Epithelial cell of proximal tubule (primary cell): ENCODE measurements at places on chromosomes 7 and 10. TPM values are rescaled to one million over a fixed set of nuclear protein-coding genes. Genes with fewer than 3 reads are reported as not detected.

- no peak for DNase-seq
Observed at GRCh38 chr10:60820093-60820754, 41.9 kb downstream of the CDK1 start.

DNA sequence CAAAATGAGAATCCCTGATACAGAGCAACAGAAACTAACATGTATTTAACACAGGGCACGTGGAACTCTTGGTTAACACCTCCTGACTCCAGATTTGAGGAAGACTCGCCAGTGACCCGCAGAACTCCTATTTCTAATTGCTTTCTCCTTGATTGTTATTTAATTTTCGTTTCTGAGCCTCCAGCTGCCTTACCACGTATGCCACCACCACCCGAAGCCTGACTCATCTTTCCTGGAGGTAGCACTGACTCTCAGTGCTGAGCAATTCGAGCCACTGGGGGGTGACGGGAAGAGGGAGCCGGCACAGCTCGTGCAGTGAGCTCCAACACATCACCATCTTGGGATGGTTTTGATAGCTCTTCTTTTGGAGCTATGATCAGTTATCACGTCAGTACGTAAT lies 273.9 kb upstream of the MGMT start:
- DNase-seq, result no peak

- DNase-seq, result no peak
Observed at GRCh38 chr7:22234227-22234626, 122.7 kb downstream of the RAPGEF5 start.

DNA sequence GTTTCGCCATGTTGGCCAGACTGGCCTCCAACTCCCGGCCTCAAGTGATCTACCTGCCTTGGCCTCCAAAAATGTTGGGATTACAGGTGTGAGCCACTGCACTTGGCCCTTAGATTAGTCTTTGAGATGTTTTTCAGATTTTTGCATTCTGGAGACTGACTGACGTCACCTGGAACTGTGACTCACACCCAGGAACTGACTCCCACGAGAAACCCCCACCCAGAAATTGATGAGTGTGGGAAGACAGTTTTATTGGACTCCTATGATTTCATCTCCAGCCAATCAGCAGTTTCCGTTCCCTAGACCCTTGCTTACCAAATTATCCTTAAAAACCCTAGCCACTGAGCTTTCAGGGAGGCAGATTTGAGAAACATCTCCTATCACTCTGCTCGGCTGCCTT lies 867.3 kb downstream of the TYW1 start:
- no peak for DNase-seq

- DNase-seq, result peak; percentile 71
Observed at GRCh38 chr10:44696496-44696895, 214.6 kb upstream of the TMEM72 start.

- no peak for DNase-seq
Observed at GRCh38 chr7:84829719-84830118, 357.1 kb downstream of the SEMA3D start.

DNA sequence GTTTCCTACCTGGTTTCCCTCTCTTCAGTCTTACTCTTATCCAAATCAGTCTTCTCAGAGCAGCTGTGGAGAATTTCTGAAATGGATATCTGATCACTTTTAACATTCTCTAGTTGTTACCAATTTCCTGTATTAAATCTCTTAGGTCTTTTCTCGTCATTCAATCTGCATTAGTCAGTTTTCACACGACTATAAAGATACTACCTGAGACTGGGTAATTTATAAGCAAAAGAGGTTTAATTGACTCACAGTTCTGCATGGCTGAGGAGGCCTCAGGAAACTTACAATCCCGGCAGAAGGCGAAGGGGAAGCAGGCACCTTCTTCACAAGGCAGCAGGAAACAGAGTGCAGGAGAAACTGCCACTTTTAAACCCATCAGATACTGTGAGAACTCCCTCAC lies 444.8 kb downstream of the GATA3 start:
- DNase-seq, result no peak

DNA sequence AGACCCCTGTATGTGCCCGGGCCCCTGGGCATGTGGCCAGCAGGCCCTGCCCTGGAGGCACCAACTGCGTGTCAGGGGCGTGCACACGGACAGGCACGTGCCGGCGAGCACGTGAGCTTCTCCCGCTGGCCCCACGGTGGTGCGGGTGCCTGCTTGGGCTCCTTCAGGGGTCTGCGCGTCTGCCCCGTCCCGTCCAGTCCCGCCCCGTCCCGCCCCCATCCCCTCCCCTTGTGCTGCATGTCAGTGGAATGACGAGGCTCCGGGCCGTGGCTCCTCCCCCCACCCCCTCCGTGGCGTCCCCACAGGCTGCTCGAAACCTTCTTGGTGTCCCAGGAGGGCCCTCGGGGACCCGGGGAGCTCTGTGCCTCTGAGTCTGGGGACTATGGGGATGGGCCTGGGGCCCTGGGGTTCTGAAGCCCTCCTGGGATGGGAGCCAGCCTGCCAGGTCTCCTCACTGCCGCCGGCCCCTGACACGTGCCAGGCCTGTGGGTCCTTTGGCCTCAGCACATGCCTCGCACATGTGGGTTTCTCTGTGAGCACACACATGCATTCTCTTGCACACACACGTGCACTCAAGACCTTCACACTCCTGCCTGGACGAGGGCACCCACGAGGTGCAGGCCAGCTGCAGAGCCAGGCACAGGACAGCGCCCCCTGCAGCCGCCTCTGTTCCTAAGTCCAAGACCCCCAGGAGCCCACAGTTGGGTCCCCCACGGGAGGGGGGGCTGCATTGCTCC lies 27.5 kb upstream of the AMZ1 start:
- DNase-seq, result no peak

DNA sequence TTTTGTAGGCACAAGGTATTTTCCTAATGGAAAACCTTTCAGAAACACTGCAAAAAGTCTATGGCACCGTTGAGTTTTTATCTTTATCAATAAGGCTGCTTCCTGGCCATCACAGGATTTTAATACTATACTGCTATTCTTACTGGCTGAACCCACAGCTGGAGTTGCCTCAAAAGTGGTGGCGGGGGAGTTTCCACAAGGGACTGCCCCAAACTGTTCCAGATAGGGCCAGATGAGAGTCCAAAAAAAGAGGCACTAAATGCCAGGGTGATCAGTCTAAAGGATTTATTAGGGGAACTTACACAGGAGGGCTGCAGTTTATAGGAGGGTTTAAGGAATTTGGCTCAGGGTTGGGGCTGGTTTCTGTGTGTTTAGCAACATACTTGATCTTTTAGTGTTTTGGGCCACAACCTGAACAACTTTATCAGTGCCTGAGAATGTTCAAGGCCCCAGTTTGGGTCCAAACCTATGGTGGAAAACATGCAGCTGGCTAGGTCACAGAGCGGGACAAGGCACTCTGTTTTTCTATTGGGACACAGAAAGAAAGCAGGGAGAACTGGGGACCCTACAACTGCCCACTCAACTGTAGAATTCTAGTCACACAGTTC lies 41.4 kb downstream of the STAM start:
- DNase-seq, result no peak

- DNase-seq, result no peak
Observed at GRCh38 chr7:30683816-30684215, 1.6 kb upstream of the CRHR2 start.

GRCh38 chr10:53315709-53316108 lies 543.1 kb upstream of the MBL2 start:
- DNase-seq, result no peak

DNA sequence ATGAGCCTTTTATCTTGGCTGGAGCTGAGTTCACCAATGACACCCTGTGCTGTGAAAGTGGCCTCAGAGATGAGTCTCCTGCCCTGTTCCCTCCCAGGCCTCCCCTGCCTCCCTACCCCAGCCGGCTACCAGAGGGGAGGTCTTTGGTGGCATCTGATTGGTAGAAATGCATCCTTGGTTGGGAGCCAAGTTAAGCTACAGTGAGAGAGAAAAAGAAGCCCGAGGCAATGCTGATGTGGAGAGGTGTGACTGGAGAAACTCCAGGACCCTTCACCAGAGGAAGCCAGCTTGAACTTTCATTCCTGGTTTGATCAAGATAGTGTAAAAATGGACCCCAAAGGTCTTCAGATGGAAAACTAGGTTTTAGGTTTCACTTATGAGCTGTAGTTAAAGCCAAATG lies 191.1 kb upstream of the TCF7L2 start:
- no peak for DNase-seq

DNA sequence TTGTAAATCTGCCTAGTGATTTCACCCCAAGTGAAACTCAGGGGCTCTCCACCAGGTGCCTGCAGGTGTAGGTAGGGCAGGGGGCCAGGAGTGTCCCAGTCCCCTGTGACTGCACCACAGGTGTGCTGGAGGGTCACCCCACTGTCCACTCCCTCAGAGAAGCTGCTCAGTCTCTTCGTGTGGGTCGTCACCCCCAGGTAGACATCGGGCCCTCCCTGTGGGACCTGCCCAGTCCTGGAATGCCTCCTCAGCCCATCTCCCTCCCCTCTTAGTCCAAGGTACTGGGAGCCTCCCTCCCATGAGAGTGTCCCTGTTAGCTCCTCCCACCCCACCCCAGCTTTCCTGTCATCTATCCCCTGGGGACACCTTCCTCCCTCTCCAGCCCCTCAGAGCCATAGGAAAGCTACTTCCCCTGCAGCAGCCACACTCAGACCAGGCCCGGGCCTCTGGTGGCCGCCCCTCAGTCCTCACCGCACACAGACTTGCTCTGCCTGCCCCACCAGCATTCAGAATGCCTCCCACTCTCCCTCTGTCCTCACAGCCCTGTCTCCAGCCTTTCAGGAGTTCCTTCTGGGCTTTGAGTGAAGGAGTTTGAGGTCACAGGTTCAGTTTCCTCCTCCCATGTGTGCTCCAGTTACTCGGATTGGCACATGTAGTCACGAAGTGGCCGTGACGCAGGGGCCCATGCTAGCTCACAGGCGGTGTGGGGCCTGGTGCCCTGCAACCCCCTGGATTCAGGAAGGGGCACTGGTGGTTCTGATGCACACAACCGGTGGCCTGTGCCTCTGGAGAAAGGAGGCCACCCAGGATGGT lies 5.1 kb downstream of the ALOX5 start:
- DNase-seq, result no peak

GRCh38 chr10:71504168-71504567 lies 107.4 kb downstream of the CDH23 start:
- DNase-seq, result no peak

- no peak for DNase-seq
Observed at GRCh38 chr10:67788028-67788886, 49.7 kb downstream of the DNAJC12 start.

DNA sequence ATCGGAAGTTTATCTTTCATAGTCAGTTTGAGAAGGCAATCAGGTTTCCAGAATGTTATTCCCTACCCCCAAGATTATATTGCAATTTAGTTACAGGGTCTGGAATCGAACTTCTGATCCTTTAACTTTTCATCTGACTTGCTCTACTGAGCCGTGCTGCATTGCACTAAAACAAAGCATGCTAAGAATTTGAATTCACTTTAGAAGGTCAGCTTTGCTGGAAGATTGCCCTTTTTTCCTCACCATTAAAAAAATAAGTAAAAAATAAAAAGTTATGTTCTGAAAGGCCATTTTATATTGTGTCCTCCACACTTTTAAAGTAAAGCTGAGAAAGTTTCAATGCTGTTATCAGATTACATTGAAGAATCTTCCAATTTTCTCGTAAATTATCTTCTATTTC lies 388.8 kb upstream of the PHF14 start:
- DNase-seq, result peak; percentile 7

DNA sequence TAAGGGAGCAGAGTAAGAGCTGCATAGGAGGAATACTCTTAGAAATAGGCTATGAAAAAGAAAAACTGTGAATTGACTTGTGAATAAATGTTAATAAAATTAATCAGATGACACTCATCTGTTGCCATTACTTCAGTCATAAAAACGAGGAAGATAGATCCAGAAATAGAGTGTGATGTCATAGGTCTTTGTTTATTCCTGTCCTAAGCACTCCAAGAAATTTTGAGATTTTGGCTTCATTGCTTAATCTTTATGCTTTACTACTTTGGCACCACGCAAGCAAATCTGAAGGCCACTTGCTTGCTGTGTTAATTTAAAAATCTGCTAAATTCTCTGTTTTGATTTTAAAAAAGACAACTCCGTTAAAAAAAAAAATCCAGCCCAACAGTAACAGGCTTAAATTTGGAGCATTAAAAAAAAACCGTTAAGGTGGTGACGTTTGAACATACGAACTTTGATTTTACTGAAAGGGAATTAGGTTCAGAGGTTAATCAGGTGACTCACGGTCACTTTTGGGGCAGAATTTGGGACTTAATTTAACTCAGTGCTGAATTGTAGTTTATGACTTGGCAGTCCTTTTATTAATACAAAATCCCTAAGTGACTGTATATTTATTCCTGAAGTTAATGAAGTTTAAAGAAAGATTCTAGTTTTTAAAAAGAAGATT lies 3.4 kb downstream of the IFRD1 start:
- DNase-seq, result no peak

DNA sequence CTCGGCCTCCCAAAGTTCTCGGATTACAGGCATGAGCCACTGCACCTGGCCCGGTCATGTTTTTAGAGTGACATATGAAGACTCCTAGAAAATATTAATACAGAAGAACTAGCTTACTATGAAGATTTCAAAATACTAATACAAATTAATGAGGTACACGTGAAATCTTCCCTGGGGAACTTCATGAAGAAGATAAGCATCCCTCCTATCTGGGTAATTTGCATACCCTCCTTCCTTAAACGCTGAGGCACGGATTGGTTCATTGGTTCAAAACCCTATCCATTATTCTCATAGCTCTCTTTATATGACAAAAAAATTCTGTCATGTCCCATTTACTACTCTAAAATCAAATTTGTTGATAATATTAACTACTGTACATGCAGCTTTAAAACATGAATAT lies 224.8 kb upstream of the KLF14 start:
- DNase-seq, result no peak

GRCh38 chr10:91251430-91252056 lies 31.1 kb downstream of the PCGF5 start:
- peak; percentile 12 for DNase-seq

- DNase-seq, result no peak
Observed at GRCh38 chr10:108749042-108749441, 1174.3 kb downstream of the XPNPEP1 start.

GRCh38 chr10:33249659-33250345 lies 84.7 kb downstream of the NRP1 start:
- DNase-seq, result no peak

DNA sequence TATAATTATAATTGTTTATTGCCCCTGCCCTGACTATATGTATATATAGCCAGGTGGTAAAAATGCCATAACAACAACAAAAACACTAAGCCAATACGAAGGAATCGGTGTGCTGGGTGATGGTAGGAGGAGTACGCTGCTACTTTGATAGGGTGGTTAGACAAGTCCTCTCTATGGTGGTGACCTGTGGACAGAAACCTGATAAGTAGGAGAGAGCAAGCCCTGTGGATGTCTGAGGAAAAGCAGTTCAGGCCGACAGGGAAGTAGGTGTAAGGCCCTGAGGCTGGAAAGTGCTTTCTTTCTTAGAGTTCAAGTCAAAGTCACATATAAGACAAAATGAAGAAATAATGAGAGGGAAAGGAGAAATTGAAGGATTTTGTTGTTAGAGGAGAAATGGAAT lies 823.8 kb upstream of the CELF2 start:
- no peak for DNase-seq

- no peak for DNase-seq
Observed at GRCh38 chr7:66696774-66697191, 43.8 kb upstream of the RABGEF1 start.

The ATE1 gene
- total RNA-seq, result 15.2 and 22.7 TPM in 2 replicates

The URGCP gene
- 17.6 and 17.7 TPM in 2 replicates for total RNA-seq

The SPDYE2 gene
- total RNA-seq, result not detected in 2 replicates

The MEST gene
- 42.0 and 66.4 TPM in 2 replicates for total RNA-seq

The GDF2 gene
- total RNA-seq, result not detected in 2 replicates

The HOXA1 gene
- 5.7 and 7.1 TPM in 2 replicates for total RNA-seq

The NPC1L1 gene
- 0.23 and 0.94 TPM in 2 replicates for total RNA-seq

The OLAH gene
- 1.5 and 4.3 TPM in 2 replicates for total RNA-seq

The WASHC2C gene
- 19.0 and 20.6 TPM in 2 replicates for total RNA-seq

The KAZALD1 gene
- 2.9 and 4.5 TPM in 2 replicates for total RNA-seq

The LIPM gene
- total RNA-seq, result not detected in 2 replicates

The DHTKD1 gene
- 25.4 TPM in 2 replicates for total RNA-seq
